ENCODE measurements at places on chromosomes 7 and 10.
A peak's percentile ranks its signal among the peaks of the same experiment; 100 is the strongest.

GRCh38 chr7:128922496-128923410, 12.2 kb upstream of the KCP start:
- H3K36me3 ChIP-seq = no peaks in the 10 kb centered on the region
- no peak overlapping the region for H3K27ac ChIP-seq
- DNase-seq = peak; percentile 23
- H3K4me3 ChIP-seq = no peak overlapping the region
- H3K4me1 ChIP-seq = peaks cover 9% of the 10 kb centered on the region
- H3K27me3 ChIP-seq = no peaks in the 10 kb centered on the region

GRCh38 chr10:111491154-111491553, 414.3 kb downstream of the ADRA2A start:
- no peaks in the 10 kb centered on the region for H3K36me3 ChIP-seq
- DNase-seq = no peak
- H3K4me3 ChIP-seq = no peak overlapping the region
- H3K4me1 ChIP-seq = no peaks in the 10 kb centered on the region
- H3K27ac ChIP-seq = no peak overlapping the region
- H3K27me3 ChIP-seq = no peaks in the 10 kb centered on the region

DNA sequence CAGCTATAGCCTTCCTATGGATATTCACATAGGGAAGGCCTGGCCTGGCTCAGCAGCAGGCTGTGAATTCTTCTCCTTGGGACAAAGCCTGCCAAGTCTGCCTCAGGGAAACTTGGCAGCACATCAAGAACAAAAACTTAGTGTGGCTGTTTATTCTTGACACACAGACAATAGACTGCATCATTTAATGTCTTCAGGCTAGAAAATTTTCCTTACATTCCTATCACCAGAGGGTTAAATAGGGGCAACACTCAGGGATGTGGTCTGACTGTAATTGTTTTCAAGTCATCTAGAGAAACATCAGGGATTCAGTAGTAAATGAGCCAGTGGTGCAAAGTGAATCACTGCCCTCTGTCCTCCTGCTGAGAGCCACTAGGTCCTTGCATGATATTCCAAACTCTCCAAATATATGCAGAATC, 137.3 kb downstream of the SEMA3C start:
- no peaks in the 10 kb centered on the region for H3K27me3 ChIP-seq
- no peak for DNase-seq
- H3K27ac ChIP-seq = no peak overlapping the region

- no peak overlapping the region for H3K4me3 ChIP-seq
- no peak overlapping the region for H3K27ac ChIP-seq
- no peaks in the 10 kb centered on the region for H3K36me3 ChIP-seq
- H3K27me3 ChIP-seq = no peaks in the 10 kb centered on the region
- no peak for DNase-seq
Observed at GRCh38 chr7:24476227-24476626, 97.0 kb upstream of the PALS2 start.

DNA sequence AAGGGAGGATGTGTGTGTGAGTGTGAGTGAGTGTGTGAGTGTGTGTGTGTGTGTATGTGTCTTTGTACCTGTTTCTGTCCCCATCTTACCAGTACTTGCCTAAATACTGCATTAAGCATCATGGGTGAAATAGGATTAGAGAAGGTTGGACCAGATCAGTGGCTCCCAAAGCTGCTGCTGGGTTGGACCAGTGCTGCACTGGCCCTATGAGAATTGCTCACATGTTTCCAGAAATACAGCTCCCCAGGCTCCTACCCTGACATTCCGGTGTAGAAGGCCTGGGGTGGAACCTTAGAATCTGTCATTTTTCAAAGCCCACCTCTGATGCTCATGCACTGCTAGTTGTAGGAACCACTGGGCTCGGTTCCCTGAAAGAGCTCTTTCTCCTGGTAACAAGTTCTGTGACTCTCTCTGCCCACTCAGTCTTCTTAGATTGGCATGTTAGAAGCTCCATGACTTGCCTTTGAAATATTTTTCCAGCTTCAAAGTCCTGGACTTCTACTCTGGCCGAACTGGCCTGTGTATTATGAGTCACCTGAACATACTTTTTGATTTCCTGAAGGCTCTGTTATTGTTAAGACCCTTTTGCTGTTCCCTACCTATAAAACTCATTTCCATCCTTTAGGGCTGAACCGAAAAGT, 224.7 kb downstream of the CUX1 start:
- H3K4me1 ChIP-seq = peaks cover 4% of the 10 kb centered on the region
- H3K36me3 ChIP-seq = no peaks in the 10 kb centered on the region
- H3K27ac ChIP-seq = no peak overlapping the region

DNA sequence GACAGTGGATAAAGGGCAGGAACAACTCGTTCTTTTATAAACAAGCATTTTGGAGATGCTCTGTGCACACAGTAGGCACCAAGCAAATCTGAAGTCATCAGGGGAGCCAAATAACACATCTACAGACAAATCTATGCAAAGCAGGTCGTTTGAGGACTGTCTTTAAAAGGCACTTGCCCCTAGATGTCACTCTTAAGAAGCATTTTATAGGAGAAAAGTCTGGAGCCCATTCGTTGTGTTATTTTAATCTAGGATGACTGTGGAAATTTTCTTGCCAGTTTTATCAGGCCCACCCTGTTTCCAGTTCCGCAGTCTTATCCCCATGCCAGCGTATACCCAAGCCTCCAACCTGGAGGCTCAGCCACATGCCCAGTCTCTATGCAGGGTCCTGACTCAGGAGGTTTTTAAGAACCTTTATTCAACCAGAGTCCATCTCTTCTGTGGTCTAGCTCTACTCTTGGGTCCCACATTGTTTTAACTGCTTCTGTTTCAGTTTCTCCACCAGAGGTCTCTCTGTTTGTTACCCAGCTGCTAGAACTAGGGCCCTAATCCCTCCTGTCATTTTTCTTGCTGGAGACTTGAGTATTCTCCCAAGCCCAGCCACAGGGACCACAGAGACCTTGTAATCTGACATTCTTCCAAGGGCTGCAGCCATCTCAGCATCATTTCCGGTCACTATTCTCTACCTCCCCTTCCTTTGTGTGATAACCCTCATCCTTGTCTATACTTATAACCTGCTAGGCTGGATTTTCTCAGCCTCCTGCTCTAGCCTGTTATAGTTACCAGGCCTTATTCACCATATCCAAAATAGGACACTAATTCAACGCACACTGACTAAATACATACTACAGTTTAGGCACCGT, 26.7 kb downstream of the PIK3CG start:
- no peak for DNase-seq
- H3K4me1 ChIP-seq = no peaks in the 10 kb centered on the region
- no peaks in the 10 kb centered on the region for H3K36me3 ChIP-seq
- no peak overlapping the region for H3K27ac ChIP-seq

Data from kidney (tissue), 22 donors.